H4 (cell line): ENCODE measurements at places on chromosomes 7 and 10.
A peak's percentile ranks its signal among the peaks of the same experiment; 100 is the strongest.

DNA sequence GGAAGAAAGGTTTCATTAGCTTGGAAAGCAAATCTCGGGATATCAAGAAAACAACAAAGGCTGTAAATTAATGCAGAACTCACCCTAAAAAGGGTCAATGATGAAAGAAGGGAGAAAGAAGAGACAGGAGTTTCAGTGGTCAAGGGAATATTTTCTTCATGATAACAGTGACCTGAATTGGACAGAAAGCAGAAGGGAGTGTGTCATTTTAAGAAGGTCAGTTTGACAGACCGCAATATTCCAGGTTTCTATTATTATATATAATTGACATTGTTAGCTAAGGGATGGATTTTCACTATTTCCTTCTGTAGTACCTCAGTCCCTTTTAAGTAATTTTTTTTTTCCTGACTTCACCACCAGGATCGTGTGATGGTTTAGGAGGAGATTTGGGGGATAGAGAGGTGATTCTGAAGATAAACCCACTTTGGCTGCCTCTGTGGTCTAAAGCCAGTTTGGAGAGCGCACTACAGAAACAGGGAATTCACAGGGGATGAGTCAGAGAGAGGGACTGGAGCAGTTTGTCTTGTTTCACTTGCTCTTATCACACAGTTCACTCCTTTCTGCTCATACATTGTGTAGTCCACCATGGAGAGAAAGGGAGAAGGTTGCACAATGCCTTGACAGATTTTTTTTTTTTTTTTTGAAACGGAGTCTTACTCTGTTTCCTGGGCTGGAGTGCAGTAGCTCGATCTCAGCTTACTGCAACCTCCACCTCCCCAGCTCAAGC, 417.9 kb downstream of the AUTS2 start:
- DNase-seq: peak; percentile 77

DNA sequence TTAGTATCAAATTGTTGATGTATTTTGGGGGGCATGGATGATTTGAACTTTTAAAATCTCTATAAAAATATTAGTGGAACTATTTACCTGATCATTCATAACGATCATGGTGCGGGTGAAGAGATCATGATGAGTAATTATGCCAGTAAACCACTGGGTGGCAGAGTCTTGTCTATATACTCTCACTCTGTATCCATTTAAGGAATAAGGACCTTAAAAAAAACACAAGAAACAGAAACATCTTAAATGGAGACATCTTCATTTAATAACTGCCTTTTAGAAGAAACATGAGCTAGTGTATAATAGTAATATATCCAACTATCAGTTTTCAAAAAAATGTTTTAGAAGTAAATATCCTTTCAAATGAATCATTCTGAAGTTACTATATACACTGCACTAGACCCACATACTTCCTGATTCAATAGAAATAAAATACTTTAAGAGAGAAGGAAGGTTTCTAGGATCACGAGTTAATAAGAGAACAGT, 84.0 kb downstream of the NRBF2 start:
- DNase-seq: peak; percentile 53

DNA sequence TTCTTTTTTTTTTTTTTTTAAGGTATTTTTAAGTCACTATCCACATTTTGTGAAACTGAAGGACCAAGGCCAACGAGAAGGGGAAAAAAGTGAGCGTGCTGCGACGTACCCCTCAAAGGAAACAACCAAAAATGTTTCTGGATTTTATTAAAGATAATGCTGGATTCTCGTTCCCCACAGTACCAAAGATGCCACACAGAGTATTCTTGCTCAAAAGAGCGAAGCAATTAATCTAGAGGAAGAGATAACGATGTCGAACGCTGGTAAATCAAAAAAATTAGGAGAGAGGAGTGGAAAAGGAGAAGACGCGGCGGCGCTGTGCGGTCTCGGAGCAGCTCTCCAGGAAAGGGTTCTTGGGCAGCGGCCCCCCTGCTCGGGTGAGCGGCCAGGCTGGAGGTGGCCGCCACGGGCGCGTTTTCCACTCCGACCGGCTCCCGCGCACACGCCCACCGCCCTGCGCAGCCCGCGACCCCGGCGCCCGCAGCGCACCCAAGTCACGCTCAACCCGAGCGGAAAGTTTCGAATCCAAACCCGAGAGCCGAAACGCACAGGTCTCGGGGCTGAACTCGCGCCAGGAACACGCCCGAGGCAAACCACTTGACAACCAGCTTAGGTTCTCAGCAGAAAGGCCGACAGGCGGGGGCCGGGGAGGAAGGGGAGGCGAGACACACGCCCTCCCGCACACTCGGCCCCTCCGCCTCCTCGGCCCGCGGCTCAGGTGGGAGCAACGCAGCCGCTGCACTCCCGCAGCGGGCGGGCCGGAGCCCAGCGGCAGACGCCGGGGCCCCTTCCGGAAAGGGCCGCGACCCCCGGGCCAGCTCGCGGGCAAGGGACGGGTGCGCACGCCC, 989 bp downstream of the SRPK2 start:
- DNase-seq: peak; percentile 35

DNA sequence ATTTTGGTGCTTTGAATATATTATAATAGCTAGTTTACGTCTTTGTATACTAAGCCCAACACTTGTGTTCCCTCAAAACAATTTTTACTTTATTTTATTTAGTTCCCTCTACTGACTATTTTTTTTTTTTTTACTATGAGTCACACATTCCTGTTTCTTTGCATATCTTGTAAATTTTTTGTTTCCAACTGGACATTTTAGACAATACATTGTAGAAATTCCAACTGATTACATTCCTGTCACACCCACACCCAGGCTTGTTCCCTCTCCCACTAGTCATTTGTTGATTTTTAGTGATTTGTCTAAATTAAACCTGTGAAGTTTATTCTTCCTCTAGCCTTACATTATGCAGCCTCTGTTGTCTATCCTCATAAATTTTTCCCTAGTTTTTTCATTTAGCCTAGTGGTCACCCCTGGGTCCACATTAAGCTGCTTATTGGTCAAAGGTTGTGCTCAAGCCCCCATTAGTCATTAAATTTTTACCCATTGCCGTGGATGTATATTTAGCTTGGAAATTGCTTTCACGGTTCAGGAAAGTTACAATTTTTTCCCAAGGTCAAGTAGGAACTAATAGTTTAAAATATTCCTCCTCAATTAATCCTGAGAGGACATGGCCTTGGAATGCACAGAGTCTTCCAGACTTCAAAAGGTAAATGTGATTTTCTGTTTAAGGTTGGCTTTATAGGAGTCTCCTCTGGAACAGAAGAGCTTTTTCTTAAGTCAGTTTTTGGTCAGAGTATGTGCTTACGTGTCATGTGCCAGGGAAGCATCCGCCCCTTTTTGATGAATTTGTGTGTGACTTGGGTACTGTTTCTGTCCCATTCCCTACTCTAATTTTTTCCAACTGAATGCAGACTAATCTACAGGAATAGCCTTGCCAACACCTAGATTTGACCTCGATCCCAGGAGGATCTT, 207.6 kb upstream of the TMEM72 start:
- no peak for DNase-seq

DNA sequence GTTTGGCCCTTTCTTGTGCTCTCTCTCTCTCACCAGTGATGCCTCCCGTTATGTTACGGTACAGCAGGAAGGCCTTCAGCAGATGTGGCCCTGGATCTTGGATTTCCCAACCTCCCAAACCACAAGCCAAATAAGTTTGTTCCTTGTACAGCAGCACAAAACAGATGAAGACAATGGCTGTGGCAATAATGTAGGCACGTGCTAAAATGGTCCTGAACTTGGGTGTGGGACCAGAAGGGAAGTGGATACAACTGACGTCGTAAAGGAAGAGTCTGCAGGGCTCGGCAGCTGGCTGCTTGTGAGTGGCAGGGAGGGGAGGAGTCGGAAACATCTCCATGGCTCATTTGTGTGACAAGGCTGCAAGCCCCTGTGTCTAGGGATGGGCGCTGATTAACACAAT, 26.8 kb downstream of the PROSER2 start:
- no peak for DNase-seq

GRCh38 chr7:665736-666453, 60.6 kb upstream of the DNAAF5 start:
- no peak for DNase-seq
